Kidney (tissue), 22 donors: ENCODE measurements at places on chromosomes 3 and 15. TPM values are rescaled to one million over a fixed set of nuclear protein-coding genes. Genes with fewer than 3 reads are reported as not detected.

DNA sequence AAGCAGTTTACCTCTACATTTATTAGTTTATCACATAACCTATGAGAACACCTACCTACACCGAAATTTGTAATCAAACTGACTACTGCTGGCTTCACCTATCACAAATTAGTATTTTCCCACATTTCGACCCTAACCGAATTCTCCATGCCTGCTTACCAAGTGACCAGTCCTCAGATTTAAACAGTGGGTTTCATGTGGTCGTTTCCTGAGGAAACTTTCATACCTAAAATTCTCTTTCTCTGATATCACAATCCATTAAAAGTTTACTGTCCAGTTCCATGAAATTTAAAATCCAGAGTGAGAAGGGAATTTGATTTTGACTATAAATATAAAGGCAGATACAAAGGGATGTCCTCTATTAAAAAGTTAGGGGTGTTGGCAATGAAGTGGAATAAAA, 1.9 kb downstream of the PLOD2 start:
- no peak for DNase-seq

DNA sequence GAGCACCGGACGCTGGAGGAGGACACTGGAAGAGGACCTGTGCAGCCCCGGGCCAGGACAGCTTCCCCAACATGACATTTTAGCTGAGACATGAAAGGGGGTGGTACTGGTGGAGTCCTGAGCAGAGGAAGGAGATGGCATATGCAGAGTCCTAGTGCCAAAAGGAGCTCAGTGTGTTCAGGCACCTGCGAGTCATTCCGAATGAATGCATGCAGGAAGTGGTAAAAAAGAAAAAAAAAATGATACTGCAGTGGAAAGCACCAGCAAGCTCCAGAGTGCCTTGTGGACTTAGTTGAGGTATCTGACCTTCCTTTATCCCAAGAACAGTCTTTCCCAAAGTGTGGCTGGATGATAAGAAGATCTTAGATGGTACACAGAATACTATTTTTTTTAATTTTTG, 6.6 kb upstream of the ZNF148 start:
- DNase-seq: no peak

Gene PLA2G4B
- 4.8 TPM for polyA plus RNA-seq

Gene LMAN1L
- polyA plus RNA-seq: not detected

DNA sequence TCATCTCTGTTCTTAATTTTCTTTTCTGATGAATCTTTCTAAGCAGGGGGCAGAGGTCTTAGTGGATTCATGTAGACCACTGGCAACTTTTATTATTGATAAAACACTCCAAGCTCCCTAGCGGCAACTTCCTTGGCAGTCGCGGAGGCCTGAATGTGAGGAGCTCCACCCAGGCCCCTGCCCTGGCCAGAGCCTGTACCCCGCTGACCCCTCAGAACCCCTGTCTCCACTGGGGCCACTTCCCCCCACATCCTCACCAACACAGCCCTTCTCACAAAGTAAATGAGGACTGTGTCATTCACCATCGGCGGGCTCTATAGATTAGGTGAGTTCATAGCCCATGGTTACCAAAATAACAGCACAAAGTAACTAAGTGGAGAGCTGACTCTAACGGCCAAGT, 111.6 kb downstream of the TPRA1 start:
- DNase-seq: no peak

Gene GOLGA8T
- polyA plus RNA-seq: 0.28 TPM

Gene LCTL
- not detected for polyA plus RNA-seq

Gene ALDH1L1
- polyA plus RNA-seq: 199 TPM

Gene WNT5A
- polyA plus RNA-seq: 0.67 TPM
